ENCODE measurements at places on chromosomes 7 and 10.

DNA sequence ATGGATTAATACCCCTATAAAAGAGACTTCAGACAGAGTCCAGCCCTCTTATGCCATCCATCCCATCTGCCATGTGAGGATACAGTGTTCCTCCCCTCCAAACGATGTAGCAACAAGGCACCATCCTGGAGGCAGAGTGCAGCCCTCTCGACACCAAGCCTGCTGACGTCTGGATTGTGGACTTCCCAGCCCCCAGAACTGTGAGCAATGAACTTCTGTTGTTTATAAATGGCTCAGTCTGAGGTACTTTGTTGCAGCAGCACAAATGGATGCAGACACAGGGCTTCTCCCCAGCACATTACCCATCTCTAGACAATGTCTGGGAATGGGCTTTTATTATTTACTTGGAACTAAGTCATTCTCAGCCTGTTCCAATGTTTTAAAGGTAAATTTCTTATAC is 195.6 kb downstream of the WDR37 start:
- no peak for DNase-seq

- DNase-seq, result no peak
Observed at GRCh38 chr10:119668461-119668860, 17.3 kb downstream of the BAG3 start.

DNA sequence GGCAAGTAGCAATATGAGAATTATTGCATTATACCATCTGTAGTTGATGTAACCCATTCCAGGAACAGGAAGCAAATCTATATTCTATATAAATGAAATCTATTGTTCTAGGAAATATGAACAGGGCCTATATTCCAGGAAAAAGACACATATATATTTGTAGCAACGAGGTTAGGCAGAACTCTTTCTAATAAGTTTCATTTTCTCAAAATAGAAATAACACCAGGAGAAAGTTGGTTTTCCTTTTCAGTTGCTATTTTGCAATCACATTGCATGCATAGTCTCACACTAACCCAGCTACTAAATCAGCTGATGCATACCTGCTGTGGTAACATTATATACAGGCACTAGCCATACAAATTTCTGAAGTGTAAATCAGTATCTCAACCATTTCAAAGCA is 6.2 kb upstream of the IFIT2 start:
- no peak for DNase-seq

DNA sequence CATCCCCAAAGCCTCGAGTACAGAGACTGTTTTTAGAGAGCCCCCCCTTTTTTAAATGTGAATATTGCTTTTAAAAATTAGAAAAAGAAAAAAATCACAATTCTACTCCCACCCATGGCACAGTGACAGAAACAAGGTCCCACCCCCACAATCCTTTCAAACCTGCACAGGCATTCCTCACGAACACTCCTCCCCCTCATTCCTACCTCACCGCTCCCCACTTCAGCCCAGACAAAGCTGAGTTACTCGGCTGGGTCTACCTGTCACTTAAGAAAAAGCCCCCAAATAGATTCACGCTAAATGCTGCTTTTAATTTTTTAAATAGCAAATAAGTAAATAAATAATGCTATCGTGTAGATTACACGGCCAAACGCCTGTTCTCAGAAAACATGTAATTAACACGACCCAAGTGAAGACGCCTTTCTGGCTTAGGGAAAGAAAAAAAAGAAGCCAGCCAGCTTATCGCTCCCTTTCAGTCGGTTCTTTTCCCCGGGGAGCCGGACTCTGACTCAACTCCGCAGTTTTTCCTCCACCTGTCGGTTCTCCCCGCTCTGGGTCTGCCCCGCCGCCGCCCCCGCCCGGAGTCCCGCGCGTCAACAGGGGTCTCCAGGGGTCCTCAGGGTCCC is 739 bp downstream of the MPP7 start:
- no peak for DNase-seq

DNA sequence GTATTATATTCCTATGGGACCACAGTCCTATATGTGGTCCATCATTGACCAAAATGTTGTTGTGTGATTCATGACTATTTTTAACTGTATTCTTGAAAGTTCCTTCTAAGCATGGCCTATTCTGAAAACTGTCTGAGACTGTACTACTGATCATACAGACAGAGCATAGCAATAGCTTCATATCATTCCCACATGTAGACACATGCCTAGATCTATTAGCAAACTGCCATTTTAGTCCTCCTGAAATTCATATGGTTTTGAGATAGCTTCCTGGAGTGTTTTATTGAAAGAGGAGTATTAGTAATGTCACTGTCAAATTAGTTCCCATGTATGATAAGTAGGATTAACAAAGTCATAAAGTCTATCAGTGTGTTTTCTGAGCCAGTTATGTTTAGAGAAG is 157.5 kb downstream of the BMPER start:
- DNase-seq, result no peak

DNA sequence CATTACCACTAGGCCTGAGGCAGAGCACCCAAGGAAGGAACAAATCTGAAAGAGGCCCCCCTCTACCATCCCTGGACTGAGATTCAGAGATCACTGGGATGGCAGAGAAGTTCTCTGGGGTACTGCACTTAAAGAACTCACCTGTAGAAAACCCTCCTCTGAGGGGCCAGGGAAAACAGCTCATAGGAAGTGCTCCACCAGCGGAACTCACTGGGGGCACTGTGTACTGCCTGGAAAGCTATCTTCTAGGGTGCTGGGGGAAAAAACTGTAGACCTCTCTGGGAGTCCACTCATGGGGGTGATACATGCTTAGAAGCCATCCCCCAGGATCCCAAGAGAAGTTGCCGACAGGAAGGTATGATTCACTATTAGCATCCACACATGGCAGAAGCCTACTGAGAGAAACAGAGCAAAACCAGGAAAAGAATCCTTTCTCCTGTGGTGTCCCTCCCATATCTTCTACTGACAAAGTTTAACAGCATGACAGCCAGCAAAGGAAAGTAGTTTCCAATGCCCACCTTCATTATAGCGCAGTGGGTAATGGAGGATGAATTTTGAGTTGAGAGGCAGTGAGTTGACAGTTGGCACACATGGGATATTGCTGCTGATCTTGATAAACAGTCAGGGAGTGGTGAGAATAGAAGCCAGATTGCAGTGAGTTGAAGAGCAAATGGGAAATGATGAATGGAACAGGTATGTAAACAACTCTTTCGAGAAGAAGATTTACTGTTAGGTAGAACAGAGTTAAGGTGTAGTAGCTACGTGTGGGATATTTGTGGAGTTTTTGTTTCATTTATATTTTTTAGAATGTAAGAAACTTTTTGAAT is 20.9 kb downstream of the ANKIB1 start:
- DNase-seq, result no peak

GRCh38 chr10:773562-774161 is 84.2 kb upstream of the DIP2C start:
- DNase-seq, result no peak

DNA sequence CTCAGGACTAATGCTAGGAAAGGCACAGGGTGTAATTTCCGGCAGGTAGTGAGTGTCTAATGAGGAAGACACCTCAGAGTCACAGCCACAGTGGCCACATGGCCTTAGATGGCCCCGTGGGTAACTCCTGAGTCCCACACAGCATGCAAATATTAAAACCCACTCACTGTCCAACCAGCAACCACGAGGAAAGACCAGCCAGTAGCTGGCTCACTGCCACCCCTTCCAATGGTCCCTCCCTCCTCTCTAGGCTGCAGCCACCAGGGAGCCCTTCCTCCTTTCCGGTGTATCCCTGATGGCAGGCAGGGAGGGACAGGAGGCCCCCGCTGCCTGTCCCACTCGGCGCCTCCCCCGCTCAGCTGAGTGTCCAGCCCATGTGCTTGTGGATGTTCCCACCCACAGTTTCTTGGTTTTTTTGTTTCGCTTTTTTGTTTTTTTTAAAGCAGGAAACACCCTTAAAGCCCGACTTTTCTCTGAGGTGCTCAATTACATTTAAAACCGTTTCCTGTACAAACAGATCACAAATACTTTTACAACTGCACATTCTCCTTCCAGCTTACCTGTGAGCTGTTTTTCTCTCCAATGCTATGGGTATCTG is 9.2 kb downstream of the BNIP3 start:
- DNase-seq, result no peak

GRCh38 chr7:79876848-79877252 is 257.8 kb upstream of the GNAI1 start:
- peak; percentile 60 for DNase-seq

- no peak for DNase-seq
Observed at GRCh38 chr10:639751-640672, 49.5 kb downstream of the DIP2C start.

GRCh38 chr7:25314094-25314730 is 85.9 kb upstream of the NPVF start:
- DNase-seq, result no peak

- DNase-seq, result no peak
Observed at GRCh38 chr7:132877573-132877972, 204.3 kb downstream of the CHCHD3 start.
